ENCODE measurements at places on chromosomes 2 and 18.

DNA sequence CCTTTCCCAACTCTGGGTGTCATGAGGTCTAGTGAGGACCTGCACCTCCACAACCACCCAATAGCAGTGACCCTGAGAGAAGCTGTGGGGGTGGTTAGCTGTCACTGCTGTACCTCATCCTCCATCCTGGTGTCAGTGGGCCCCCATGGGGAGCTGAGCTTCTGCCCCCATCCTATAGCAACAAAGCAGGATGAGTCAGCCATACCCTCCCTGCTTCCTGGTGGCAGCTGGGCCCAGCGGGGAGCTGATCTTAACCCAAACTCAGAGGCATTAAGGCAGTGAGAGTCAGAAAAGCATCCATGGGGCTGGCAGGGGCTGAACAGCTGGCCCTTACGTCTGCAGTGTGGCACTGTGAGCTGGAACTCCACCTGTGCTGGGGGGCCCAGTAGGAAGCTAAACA is 247.8 kb upstream of the HDAC4 start:
- DNase-seq, result no peak
- H3K36me3 ChIP-seq, result no peaks in the 10 kb centered on the region
- no peak overlapping the region for H3K4me3 ChIP-seq
- peaks cover 33% of the 10 kb centered on the region for H3K27me3 ChIP-seq
- H3K4me1 ChIP-seq, result no peaks in the 10 kb centered on the region
- H3K27ac ChIP-seq, result no peak overlapping the region

GRCh38 chr2:186486651-186487647 is 889 bp downstream of the ZC3H15 start:
- H3K4me3 ChIP-seq, result peak overlapping the region; percentile 90
- H3K27ac ChIP-seq, result peak overlapping the region; percentile 72
- no peaks in the 10 kb centered on the region for H3K27me3 ChIP-seq
- H3K36me3 ChIP-seq, result no peaks in the 10 kb centered on the region

DNA sequence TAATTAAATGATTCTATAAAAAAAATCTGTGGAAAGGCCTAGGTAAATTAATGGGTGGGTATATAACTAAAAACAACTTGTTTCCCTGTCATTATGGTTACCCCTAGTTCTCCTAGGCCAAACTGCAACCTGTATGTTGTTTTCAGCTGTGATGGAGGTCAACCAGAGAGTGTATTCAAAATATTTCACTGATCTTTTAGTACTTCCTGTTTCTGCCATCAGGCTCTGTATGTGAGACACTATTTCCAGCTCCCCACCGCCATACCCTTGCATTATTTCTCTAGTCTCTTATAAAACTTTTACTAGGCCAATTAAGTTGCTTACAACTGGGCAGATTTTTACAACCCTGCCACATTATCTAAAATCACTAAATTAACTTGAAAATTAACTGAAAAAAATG is 21.0 kb upstream of the CDKL4 start:
- DNase-seq, result no peak
- H3K4me3 ChIP-seq, result no peak overlapping the region
- H3K4me1 ChIP-seq, result no peaks in the 10 kb centered on the region

DNA sequence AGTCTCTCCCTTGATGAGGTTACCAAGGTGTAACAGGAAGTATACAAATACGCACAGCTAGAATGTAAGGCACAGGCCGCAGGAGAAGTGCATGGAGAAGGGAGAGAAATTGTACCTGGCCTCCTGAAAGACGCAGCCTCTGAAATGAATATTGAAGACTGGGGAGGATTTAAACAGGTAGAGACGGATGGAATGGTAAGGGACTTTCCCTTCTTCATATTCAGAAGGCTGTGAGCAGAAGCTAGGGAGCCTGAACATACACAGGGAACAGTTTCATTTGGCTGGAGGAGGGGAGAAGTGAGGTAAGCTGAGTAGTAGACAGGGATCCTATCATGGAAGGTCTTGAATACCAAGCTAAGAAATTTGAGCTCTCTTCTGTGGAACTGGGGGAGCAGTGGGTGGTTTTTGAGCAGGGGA is 112.7 kb downstream of the ANKRD44 start:
- no peak overlapping the region for H3K27ac ChIP-seq
- H3K4me1 ChIP-seq, result no peaks in the 10 kb centered on the region
- H3K36me3 ChIP-seq, result no peaks in the 10 kb centered on the region
- DNase-seq, result no peak

- H3K27me3 ChIP-seq, result no peaks in the 10 kb centered on the region
- no peak for DNase-seq
- H3K27ac ChIP-seq, result no peak overlapping the region
Measured at GRCh38 chr18:71450257-71450656, 1093.9 kb downstream of the CBLN2 start.

- no peaks in the 10 kb centered on the region for H3K36me3 ChIP-seq
- H3K4me1 ChIP-seq, result no peaks in the 10 kb centered on the region
- H3K27me3 ChIP-seq, result peaks cover 93% of the 10 kb centered on the region
Measured at GRCh38 chr18:25177631-25178030, 174.3 kb downstream of the ZNF521 start.

DNA sequence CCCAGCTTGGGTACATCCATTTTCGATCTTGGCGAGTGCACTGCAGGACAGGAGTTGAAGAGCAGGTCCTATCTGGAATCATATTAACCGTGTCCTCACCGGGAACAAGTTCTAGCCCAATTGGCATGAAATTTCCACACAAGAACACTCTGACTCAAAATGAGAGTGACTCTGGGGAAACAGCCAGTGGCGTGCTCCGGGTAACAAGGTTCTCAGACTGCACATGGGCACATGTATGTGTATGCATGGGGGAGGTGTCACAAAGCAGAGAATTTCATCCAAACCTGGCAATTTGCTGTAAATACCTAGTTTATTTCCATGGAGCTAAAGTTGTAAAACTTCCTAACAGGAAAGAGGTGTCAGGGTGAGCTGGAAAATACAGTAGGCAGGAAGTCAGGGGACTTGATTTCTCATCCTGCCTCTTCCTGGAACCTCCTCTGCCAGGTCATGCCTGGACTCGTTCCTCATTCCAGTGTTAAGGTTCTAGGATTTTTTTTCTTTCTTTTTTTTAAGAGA is 1.7 kb downstream of the TUBB6 start:
- H3K4me1 ChIP-seq, result peaks cover 17% of the 10 kb centered on the region
- DNase-seq, result no peak
- H3K27me3 ChIP-seq, result no peaks in the 10 kb centered on the region
- H3K27ac ChIP-seq, result no peak overlapping the region
- peak overlapping the region; percentile 71 for H3K4me3 ChIP-seq

DNA sequence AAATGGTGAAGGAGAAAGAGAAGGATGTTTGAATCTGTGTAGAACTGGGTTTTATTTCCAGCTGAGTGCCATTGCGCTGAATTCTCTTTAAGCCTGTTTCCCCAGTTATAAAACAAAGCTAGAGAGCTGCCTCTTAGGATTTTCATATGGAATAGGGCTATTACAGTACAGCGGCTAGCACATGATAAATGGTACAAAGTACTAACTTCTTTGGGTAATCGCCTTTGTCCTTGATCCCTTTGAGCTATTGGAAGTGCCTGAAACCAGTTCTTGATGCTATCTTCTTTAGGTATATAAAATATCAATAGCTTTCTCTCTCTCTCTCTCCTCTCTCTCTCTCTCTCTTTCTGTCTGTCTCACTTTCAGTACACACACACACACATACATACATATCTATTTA is 71.3 kb downstream of the SOX11 start:
- no peak overlapping the region for H3K27ac ChIP-seq
- DNase-seq, result no peak
- H3K4me3 ChIP-seq, result no peak overlapping the region
- no peaks in the 10 kb centered on the region for H3K27me3 ChIP-seq
- no peaks in the 10 kb centered on the region for H3K36me3 ChIP-seq

GRCh38 chr2:109560265-109560664 is 53.5 kb downstream of the SEPTIN10 start:
- no peak overlapping the region for H3K4me3 ChIP-seq
- H3K4me1 ChIP-seq, result peaks cover 76% of the 10 kb centered on the region
- H3K27me3 ChIP-seq, result no peaks in the 10 kb centered on the region
- peak; percentile 63 for DNase-seq

DNA sequence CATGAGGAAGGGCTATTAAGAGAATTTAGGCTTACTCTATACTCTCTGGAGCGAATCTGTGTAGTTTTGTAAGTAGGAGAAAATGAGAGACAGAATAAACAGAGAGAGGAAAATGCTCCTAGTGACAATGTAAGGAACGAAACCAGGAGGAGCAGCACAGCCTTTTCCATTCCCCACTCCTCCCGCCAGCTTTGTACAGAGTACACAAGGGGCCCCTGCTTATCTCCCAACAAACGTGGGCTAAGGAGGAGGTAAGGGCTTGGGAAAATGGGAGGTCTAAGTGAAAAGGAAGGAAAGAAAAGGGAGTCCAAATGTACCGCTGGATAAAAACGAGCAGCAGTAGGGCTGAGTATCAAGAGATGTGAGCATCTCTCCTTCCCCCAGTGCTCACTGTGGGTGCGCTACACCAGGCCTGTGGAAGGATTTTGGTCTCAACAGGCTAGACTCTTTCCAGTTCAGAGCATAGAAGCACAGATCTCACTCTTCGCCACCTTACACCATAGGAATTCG is 12.1 kb upstream of the IHH start:
- no peaks in the 10 kb centered on the region for H3K27me3 ChIP-seq
- H3K4me3 ChIP-seq, result no peak overlapping the region
- no peaks in the 10 kb centered on the region for H3K36me3 ChIP-seq

GRCh38 chr2:230846360-230846759 is 18.4 kb upstream of the ITM2C start:
- H3K27me3 ChIP-seq, result no peaks in the 10 kb centered on the region
- no peak overlapping the region for H3K4me3 ChIP-seq
- no peak overlapping the region for H3K27ac ChIP-seq
- no peak for DNase-seq
- no peaks in the 10 kb centered on the region for H3K4me1 ChIP-seq

DNA sequence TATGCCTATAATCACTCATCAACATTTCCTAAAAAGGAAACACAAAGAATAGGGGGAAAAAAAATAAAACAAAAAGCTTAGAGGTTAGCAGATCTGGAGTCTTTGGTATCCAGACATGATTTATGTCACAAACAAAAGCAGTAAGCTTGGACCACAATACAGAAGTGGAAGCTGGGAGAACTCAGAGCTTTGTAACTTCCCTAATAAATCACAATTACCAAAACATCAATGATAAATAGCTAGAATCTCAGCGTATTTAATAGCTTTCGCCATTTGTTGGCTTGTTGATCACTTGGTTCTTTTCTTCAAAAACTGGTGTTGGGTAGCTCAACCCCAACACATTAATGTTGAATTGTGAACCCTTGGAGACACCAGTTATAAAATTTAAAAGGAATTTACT is 392.5 kb downstream of the IRS1 start:
- no peaks in the 10 kb centered on the region for H3K36me3 ChIP-seq
- DNase-seq, result no peak
- no peak overlapping the region for H3K27ac ChIP-seq
- no peaks in the 10 kb centered on the region for H3K27me3 ChIP-seq
- H3K4me1 ChIP-seq, result peaks cover 16% of the 10 kb centered on the region

DNA sequence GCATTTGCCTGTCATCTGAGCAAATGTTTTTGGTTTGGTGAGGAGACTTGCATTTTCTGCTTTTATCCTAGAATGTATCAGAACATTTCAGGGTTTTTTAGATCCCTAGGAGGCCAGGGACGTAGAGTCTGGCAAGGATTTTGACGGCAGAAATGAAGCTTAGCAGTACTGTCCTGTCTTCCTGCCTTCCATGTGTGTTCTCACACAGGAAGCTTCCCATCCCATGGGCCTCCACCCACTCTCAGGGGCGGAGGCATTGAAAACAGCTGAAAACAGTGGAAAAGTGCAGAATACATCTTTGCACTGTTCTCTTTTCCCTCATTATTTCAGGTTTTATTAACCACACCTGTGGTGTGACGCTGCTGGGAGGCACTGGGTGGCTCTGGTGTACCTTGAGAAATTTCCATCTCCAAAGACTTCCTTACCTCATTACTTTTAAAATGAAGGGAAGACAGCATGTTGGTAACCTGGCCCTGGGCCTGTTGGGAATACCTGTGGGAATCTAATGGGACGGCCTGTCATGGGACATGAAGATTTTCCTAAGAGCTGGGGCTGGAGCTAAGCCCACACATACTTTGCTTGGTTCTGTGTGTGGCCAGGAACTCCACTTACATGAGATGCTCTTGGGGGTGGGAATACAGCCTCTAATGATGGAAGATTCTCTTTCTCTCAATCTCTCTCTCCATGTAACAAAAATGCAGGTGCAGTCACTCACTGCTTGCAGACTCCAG is 20.5 kb downstream of the PCARE start:
- peaks cover 12% of the 10 kb centered on the region for H3K4me1 ChIP-seq
- no peak overlapping the region for H3K4me3 ChIP-seq
- no peak overlapping the region for H3K27ac ChIP-seq

GRCh38 chr2:216170076-216170763 is 61.1 kb downstream of the XRCC5 start:
- no peak overlapping the region for H3K4me3 ChIP-seq
- no peak for DNase-seq
- no peaks in the 10 kb centered on the region for H3K4me1 ChIP-seq
- H3K27me3 ChIP-seq, result no peaks in the 10 kb centered on the region
- H3K36me3 ChIP-seq, result peaks cover 83% of the 10 kb centered on the region

DNA sequence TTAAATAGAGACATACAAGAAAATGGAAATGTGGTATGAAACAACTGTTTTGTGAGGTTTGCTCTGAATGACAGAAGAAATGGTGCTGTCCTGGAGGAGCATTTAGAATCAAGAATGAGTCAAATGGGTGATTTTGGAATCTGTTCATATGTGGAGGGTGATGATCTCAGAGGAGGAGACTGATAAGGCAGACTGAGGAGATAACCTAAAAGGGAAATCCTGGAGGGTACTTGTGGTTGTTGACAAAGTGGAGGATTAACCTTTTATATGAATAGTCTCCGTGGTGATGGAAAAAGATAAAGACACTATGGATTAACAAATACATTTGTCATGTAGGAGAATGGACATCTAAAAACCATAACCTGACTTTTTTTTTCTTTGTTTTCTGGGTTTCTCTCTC is 74.1 kb downstream of the MMADHC start:
- no peak overlapping the region for H3K27ac ChIP-seq
- H3K4me3 ChIP-seq, result no peak overlapping the region
- no peak for DNase-seq
- H3K27me3 ChIP-seq, result peaks cover 41% of the 10 kb centered on the region

GRCh38 chr18:9416563-9417072 is 58.7 kb upstream of the RALBP1 start:
- no peaks in the 10 kb centered on the region for H3K27me3 ChIP-seq
- H3K4me3 ChIP-seq, result no peak overlapping the region
- DNase-seq, result no peak
- H3K36me3 ChIP-seq, result no peaks in the 10 kb centered on the region
- no peak overlapping the region for H3K27ac ChIP-seq
- no peaks in the 10 kb centered on the region for H3K4me1 ChIP-seq

DNA sequence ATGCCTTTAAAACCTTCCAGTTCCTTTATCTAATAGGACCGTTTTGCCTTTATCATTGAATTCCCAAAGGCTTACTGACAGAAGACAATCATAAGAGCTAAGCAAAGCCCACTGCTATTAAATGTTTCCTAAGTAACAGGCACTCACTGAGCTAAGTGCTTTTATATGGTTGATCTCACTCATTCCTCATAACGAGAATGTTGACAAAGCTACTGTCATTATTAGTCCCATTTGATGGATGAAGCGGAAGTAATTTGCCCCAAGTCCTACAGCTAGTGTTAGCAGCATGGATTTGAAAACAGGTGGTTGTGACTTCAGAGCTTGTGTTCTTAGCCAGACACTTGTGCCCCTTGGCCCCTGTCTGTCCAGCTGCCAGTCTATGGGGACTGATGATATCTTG is 134.8 kb upstream of the SERPINE2 start:
- H3K36me3 ChIP-seq, result no peaks in the 10 kb centered on the region
- H3K27ac ChIP-seq, result no peak overlapping the region
- H3K4me1 ChIP-seq, result no peaks in the 10 kb centered on the region
- no peak for DNase-seq
- no peaks in the 10 kb centered on the region for H3K27me3 ChIP-seq
- H3K4me3 ChIP-seq, result no peak overlapping the region

All from PC-3 (cell line).